Activated gamma-delta T cell treated with Interleukin-2 at 50 U/mL for 16 hours (primary cell): ENCODE measurements at places on chromosomes 4 and X.

- DNase-seq: no peak
These were observed 531.8 kb downstream of the GLUD2 start for GRCh38 chrX:121579016-121579760.

GRCh38 chr4:128558896-128559679 lies 250.4 kb upstream of the JADE1 start:
- DNase-seq: no peak

GRCh38 chrX:28586981-28587551 lies at the start of gene IL1RAPL1:
Gene IL1RAPL1, plus strand, starts transcription at chrX:28587446.
- DNase-seq: no peak

- DNase-seq: no peak
These were observed 32.4 kb downstream of the ARHGAP10 start for GRCh38 chr4:147764337-147764736.

DNA sequence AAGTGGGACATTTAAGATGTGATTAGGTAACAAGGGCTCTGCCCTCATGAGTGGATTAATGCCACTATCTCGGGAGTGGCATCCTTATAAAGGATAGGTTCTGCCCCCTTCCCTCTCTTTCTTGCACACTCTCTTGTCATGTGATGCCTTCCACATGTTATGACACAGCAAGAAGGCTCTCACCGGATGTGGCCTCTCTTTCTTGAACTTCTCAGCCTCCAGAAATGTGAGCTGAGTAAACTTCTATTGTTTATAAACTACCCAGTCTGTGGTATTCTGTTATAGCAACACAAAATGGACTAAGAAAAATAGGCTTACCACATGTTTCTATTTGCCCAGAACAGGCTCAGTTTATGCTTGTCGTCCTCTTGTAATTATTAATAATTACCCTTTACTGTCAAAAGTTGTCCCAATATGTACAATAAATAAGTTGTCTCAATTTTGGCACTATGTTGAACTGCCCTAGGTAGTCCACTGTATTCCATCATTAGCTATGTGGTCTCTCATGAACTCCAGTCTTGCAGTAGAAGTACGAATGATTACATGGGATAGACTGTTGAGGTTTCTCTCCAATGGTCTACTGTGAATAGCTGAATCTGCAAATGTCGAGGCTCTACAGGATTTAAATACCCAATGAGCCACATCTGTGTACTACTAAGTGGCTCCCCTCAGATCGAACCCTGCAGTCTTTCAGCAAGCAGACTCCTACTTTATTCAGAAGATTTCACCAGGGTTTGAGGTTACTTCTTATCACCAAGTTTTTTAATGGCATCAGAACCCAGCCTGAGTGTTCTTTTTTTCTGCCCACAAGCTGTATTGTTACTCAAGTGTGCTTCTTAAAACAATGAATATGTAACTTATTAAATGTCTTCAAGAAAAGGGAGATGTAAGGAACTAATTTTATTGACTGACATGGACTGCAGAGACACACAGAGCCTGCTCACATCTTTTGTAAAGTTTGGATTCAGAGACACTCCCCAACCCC lies 102.0 kb upstream of the LEF1 start:
- DNase-seq: no peak

DNA sequence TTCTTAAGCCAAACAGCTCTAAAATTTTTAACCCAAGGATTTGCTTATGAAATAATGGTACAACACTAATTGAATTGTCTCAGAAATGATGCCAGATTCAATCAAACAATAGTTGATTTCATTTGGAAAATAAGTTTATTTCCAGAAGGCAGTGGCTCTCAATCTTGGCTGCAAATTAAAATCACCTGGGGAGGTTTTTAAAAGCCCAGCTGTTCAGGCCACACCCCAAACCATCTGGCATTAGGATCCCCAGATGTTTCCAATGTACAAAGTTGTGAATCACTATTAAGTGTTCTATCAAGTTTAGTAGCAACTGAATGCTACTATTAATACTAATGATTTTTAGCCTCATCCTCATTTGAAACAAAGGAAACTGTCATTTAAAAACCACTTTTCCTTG lies 22.2 kb downstream of the TMEM184C start:
- no peak for DNase-seq

GRCh38 chrX:18886344-18887161 lies 97.4 kb downstream of the PHKA2 start:
- peak; percentile 26 for DNase-seq

- no peak for DNase-seq
These were observed 13.3 kb downstream of the UBA6 start for GRCh38 chr4:67687636-67688035.

- no peak for DNase-seq
These were observed 1991.1 kb downstream of the ARAP2 start for GRCh38 chr4:34253239-34253638.

DNA sequence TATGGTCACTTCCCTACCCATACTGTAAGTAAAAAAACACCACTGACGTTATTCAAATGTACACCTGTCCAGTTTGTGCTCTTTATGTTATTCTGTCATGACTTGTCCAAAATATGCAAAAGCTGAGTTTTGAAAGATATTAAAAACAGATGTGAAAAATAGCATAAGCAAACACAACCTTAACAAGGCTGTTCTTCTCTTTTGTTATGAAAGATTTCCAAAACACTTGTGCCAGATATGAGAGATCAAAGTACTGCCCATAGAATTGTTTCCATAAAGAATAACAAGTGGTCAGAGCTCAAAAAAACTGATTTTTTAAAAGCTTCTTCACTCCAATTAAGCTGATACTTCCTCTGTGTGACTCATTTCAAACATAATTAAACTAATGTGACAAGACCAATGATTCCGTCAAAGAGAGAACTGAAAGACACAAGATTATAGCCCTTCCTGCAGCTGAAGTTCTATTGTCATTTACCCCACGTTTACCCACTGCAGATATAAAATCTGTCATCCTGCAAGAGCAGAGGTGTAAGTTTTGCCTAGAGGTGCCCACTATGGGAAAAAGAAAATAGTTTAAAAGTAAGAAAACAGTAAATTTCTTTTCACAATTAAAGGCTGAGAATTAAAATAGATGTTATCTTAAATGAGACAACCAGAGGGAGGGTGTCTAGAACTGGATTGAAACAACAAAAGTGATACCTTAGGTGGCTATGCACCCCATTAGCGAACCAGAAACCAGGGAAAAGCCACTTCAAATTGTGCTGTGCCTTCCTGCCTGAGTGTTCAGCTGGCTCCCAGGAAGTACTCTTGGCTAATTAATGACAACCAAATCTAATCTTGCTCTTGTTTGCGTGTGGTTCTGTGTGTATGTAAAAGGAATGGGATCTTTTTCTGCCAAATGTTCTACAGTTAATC lies 30.1 kb downstream of the RASSF6 start:
- no peak for DNase-seq

DNA sequence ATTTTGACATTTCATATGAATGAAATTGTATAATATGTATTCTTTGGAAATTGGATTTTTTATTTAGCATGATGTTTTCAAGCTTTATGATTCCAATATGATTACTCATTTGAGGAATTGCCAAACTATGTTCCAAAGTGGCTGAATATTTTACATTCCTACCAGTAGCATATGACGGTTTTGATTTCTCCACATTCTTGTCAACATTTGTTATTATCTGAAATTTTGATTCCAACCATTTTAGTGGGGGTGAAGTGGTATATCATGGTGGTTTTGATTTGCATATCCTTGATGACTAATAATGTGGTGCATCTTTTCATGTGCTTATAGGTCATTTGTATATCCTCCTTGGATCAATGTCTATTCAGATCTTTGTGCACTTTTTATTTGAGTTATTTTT lies 2.6 kb upstream of the BEX1 start:
- no peak for DNase-seq

DNA sequence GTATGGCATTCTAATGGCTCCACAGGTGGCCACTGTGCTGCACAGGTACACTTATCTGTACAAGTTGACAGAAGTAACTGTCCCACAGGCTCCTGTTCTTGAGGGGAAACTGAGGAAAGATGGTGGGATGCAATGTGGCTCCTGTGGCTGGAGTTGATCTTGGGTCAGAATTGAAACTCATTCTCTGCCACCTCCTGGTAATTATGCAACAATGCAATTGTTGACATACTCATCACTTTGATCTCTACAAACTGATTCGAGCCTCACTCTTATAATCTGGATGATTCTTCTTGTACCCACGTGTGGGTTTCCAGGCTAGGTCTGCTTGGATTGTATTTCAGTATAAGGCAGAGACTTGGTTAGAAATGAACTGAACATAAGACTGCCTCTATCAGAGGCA lies 148.8 kb downstream of the CCNG2 start:
- DNase-seq: no peak

DNA sequence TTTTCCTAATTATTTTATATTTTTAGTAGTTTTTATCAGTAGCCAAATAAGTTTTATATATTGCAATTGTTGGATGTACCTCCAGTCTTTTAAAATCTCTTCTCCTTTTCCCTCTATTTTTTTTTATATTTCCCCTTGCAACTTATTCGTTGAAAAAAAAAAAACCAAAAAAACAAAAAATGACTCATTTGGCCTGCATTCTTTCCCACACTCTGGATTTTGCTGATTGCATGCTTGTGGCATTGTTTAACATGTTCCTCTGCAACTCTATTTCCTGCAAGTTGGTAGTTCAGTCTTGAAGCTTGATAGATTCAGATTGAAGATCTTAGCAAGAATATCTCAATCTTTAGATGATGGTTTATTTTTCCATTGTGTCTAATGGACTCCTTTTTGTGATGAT lies 260.6 kb upstream of the BOD1L1 start:
- no peak for DNase-seq

DNA sequence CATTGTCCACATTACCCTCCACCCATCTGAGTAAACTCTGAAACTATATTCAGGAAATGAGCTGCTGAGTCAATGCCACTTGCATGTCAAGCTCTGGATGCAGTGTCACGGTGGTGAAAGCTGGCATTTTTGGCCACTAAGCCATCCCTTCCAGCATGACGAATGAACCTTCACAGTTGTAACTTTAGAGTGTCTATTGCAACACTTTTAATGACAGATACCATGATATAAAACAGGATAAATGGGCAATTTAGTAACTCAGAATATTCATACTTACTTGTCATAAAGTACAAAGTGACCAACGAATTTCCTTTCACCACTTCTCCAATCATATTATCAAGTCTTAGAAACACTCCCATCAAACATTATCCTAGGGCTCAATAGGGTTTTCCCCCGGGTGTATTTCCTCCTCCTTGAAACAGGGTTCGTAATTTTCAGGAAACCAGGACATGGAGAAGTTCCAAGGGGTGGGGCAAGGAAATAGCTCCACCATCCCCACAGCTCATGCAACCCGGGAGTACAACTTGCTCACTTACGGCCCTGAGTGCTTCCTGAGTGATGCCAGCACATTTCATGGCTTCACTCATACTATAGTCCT lies 73.1 kb downstream of the MTHFD2L start:
- no peak for DNase-seq

- DNase-seq: no peak
These were observed 31.6 kb downstream of the SLC10A7 start for GRCh38 chr4:146490106-146490505.

DNA sequence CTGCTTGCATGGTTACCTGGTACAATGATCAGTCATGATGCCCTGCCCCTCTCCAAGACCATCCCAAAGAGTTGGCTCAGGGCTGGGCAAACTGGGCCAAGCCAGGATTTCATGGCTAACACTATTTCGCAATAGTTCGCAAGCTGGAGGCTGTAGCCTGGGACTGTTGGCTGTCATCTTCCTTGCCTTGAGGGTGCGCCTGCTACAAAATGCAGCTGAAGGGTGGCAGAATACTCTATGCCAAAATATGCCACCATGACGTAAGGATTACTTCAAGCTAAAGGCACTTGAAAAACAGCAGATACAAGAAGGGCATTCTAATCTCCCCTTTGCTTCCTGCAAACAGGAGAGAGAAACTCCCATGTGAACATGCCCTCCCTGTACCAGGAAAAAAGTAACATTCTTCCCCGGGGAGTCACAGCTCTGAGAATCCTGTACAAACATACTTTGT lies 21.0 kb downstream of the SAT1 start:
- no peak for DNase-seq

GRCh38 chr4:7411896-7412553 lies 22.7 kb downstream of the PSAPL1 start:
- DNase-seq: peak; percentile 1

- no peak for DNase-seq
These were observed 49.0 kb upstream of the CDKN2AIP start for GRCh38 chr4:183395395-183395794.

- DNase-seq: no peak
These were observed 1213.4 kb downstream of the STIM2 start for GRCh38 chr4:28073860-28074555.

DNA sequence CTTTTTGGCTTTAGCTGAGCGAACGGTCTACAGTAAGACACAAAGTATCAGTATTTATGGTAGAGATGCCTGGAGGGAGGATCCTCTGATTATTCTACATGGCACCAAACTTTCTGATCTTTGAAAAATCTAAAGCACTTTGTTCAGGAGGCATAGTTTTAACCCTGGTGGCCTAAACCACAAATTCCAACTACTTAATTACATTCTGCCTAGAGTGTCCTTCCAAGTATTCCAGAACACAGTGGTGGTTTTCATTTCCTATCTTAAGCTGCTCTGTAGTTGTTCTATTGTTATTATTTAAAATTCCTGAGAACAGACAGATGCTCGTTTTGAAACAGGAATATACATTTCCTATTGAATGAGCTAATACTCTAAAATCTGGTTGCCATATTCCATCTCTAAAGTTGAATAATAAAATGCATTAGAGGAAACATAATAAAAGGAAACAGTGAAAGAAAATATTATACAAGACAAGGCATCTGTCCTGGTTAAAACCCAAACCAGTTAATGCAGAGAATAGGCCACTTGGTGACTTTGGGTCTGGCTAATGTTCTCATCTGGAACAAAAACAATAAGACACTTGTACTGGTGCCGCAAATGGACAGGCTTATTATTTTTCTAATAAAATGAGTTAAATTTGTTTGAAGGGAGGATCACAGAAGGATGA lies 657.4 kb downstream of the SPRY1 start:
- DNase-seq: no peak

DNA sequence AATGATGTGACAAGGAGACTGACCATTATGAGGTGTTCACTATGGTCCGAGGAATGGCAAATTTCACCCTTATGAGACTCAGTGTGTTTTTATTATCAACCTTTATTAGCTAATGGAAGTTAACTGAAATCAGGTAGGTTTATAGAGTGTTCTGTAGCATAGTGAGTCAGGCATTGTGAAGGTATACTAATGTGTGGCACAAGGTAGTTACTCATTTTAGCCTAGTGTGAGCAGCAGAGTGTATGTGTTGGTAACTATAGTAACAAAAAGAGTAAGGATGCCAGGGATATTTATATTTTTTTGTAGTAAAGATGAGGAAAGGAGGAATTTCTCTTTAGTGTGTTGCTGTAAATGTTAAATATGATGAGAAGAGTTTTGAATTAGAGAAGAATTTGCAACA lies 12.0 kb downstream of the PDLIM5 start:
- no peak for DNase-seq

- no peak for DNase-seq
These were observed 2.5 kb downstream of the NSDHL start for GRCh38 chrX:152833378-152833777.

- DNase-seq: no peak
These were observed 128.9 kb downstream of the PRKX start for GRCh38 chrX:3584415-3584996.

DNA sequence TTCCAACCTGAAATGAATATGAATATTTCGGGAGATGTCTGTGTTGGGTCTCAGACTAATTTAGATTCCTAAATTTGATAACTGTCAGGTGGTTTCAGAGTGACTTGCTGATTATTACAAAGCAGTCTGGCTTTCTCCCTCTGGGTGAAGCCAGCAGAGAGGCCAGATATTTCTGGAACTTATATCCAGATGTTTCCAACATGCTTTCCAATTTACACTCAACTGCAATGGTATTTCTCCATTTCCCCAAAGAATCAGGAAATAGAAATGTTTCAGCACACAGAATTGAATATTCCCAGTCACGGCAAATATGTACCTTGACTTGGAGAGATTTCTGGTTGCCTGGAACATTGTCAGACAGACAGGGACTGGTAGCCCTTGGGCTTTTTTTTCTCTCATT lies 48.5 kb upstream of the EGFL6 start:
- DNase-seq: no peak
